NAMALWA (cell line): ENCODE measurements at places on chromosomes 2 and 18.

DNA sequence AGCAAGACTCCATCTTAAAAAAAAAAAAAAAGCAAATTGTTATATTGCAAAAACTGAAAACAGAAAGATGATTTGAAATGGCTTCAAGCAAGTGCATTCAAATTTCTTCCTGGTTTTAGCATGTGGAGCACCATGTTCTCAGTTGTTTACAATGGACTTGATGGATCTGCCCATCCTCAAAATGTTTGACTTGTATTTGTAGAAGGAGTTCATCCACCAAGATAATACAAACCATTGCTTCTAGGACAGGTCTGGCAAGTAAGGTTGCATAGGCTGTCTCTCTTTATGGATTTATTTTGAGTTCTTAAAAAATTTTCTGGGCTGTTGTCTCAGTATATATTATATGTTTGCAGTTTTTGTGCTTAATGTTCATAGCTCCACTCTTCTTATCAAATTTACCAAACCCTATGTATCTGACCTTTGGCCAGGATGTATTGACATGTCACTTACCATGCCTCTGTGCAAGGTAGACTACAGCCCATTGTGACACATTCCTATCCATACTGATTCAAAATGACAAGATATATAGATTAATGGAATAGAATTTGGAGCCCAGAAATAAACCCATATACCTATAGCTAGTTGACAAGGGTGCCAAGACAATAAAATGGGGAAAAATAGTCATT, 21.7 kb upstream of the ZCCHC2 start:
- DNase-seq, result no peak

DNA sequence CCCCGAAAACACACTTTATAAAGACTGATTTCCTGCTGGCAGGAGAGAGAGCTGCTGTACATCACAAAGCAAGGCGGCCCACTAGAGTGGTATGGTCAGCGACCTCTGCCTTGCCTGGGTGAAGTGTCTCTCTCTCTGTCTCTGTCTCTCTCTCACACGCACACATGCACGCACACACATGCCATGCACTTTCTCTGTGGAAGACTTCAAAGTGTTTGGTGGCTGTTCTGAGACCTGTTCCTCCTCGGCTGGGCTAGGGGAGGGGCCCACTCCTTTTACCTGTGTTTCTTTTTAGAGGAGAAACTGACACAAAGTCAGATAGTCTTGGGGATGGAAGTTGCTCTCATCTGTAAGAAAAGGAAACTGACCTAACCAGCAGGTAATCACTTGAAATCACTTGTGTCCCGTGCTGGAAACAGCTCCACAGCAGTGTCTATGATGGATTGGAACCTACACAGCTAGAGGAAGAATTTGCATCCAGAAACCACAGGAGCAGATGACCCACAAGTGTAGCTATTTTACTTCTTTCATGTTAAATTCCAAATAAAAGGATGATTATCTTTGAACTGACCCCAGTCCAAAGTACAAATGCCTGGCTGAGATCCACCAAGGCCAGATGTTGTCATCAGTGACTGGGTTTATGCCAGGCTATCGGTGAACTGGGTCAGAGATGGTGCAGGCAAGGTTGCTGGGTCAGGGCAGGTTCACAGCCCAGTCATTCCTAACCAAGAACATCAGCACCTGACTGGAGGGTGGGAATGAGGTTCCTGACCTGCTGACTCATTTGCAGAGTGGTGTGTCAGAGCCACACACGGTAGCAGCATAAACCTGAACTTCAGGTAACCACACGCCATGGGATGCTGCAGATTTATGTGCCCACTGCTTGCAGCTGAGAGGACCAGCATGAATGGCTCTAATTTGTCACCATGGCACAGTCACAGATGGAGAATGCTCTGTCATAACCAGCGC, 63.0 kb downstream of the NPAS2 start:
- DNase-seq, result no peak

DNA sequence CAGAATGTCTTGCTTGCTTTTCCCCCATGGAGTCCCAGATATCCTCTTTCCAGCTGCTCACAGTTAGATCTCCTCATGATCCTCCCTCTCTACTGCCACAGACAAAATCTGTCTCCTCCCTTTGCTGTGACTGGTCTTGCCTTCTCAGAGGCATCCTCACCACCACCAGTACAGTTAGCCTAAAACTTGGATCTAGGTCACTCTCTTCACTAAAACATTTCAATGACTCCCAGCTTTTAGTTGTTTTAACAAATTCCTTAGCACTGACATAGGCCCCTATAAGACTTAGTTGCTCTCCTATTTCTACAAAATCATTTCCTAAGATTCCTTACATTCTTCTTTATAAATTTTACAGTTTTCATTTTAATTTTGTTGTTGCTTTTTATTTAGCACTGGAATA, 734.2 kb upstream of the CHAC2 start:
- DNase-seq, result no peak

GRCh38 chr2:24175631-24176187, 856 bp downstream of the FAM228A start:
- no peak for DNase-seq

GRCh38 chr18:58132595-58133261, 88.7 kb downstream of the NEDD4L start:
- DNase-seq, result no peak

GRCh38 chr2:96940001-96940615, 46.3 kb downstream of the FAM178B start:
- DNase-seq, result no peak

- DNase-seq, result no peak
Observed at GRCh38 chr18:60189856-60190255, 182.7 kb downstream of the MC4R start.

GRCh38 chr2:52805901-52806410, 961.6 kb upstream of the CHAC2 start:
- DNase-seq, result no peak

GRCh38 chr2:200975672-200976071, 12.2 kb upstream of the ORC2 start:
- no peak for DNase-seq

DNA sequence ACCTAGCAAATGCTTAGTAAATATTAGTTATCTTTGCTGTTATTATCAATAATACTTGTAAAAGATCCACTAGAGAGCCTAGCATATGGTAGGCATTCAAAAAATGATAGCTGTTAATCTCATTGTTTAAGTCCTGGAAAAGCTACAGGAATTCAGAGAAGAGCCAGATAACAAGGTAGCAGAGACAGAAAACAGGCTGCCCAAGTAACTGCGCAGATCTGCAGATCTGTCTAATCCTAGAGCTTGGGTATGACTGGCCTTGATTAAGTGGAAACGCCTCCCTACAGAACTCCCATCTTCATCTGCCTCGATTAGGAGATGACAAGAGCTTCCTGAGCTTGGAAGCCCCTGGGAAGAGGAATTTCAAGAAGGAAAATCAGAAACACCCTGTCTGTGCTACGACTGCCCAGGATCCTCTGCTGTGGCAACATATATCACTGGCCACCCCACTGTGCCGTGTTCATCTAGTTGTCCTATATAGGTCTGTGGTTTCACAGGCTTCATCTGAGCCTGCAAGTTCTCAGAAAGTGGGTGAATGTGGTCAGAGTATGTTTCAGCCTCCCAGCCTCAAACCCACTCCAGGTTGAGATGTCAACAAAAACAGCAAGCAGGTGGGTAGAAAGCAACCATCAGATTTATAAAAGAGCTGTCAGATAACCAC, 151.5 kb upstream of the PKDCC start:
- DNase-seq, result no peak

- DNase-seq, result no peak
Observed at GRCh38 chr18:67514465-67514864, 2.1 kb downstream of the DSEL start.

DNA sequence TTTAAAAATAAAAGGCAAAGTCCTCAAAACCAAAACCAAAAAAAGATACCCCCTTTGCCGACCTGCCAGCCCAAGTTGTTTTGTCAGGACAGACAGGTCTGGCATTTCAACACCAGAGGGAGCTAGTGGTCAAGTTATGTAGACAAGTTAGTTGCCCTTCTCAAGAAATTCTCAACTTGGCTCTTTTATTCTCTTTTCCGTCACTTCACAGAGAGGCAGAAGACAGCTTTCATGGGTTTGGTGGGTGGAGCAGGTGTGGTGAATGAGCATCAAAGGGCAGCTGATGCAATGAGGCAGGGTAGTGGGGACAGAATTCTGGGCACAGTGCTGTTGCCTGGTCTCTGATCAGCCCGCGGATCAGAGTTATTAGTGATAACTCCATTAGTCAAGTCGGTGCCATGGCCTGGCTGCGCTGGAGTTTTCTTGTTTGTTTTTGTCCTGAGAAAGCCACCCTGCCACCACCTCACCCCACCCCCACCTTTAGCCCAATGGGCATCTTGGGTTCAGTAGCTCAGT, 303.7 kb upstream of the EPAS1 start:
- peak; percentile 84 for DNase-seq

DNA sequence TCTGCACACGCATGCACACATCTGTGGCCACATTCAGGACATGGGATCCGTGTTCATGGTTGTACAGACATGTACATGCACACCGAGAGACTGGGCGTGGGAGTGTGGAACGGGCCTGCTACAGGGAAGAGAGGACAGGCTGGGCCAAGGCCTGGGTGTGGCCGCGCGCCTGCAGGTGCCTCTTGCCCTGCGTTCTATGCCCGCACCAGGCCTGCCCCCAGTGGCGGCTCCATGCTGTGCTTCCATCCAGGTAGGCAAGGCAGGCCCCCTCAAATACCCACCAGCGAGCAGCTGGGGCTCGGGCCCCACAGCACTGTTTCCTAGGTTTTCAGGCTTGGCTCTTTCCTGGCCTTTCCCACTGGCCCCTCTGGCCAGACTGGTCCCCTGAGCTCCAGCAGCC, 15.5 kb upstream of the PTMA start:
- DNase-seq, result no peak

GRCh38 chr2:150620855-150621254, 133.4 kb upstream of the RND3 start:
- no peak for DNase-seq

DNA sequence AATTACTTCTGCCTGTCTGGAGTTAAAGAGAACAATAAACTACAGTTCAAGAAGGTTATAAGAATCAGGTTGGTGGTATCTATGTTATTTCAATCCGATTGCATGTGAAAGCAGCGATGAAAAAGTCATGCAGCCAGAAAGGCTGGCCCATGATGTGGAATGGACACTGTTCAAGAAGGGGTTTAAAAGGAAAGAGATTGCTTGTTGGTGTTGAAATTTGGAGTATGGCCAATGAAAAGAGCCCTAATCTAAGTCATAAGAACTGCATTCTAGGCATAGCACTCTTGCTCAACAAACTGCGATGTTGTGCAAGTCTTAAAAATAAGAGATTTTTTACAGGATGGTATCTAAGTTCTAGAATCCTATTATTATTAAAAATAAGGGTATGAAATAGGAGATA, 61.3 kb downstream of the EFEMP1 start:
- DNase-seq, result peak; percentile 28

GRCh38 chr2:37976411-37976810, 51.3 kb downstream of the RMDN2 start:
- no peak for DNase-seq

DNA sequence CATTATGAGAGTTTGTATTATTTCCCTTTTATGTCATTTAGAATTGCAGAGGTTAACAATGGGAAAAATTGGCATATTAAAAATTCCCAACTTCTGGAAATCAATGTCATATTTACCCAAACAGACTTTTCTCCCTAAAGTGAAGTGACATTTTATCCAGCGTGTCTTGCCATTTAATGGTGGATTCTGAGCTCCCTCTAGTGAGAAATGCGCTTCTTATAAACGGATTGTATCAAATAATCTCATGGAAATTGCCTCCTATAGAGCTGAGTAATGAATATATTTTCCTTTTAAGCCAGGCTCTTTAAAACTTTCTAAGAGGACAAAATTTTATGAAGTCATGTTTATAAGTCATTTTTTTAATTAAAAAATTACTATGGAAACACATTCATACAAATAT, 5.7 kb upstream of the GCFC2 start:
- DNase-seq, result no peak

DNA sequence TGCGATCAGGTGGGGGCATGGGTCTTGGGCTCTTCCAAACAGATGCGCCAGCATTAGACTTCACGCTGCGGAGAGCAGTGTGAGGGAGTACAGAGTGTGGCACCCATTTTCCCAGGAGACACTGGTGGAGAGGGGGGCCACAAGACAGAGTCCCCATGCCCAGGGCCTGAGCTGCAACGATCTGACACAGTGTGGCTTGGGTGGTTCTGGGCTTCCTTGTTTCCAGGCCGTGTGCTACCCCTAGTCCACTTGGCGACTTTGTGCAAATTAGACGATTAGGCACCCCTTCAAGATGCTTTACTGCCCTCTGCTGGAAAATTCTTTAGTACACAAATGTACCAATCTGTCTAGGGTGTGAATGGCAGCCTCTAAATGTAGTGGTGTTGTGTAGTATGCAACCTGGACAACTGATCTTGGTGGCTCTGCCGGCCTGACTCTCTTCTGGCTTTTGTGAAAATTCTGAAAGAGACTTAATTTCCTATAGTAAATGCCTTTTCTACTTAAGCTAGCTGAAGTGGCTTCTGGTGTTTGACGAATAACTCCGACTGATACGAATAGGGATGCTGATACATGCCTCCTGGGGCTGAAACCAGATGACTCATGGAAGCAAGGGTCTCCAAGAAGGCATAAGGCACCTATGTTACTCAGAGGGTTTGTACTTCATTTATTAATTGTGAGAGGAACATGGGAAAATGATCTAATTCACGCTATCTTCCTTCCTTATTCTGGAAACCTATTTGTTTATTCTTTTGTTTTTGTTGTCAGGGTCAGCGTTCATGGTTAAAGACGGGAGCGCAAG, 92.3 kb upstream of the SMAD2 start:
- peak; percentile 85 for DNase-seq

- no peak for DNase-seq
Observed at GRCh38 chr2:81247648-81248047, 943.1 kb upstream of the LRRTM1 start.

DNA sequence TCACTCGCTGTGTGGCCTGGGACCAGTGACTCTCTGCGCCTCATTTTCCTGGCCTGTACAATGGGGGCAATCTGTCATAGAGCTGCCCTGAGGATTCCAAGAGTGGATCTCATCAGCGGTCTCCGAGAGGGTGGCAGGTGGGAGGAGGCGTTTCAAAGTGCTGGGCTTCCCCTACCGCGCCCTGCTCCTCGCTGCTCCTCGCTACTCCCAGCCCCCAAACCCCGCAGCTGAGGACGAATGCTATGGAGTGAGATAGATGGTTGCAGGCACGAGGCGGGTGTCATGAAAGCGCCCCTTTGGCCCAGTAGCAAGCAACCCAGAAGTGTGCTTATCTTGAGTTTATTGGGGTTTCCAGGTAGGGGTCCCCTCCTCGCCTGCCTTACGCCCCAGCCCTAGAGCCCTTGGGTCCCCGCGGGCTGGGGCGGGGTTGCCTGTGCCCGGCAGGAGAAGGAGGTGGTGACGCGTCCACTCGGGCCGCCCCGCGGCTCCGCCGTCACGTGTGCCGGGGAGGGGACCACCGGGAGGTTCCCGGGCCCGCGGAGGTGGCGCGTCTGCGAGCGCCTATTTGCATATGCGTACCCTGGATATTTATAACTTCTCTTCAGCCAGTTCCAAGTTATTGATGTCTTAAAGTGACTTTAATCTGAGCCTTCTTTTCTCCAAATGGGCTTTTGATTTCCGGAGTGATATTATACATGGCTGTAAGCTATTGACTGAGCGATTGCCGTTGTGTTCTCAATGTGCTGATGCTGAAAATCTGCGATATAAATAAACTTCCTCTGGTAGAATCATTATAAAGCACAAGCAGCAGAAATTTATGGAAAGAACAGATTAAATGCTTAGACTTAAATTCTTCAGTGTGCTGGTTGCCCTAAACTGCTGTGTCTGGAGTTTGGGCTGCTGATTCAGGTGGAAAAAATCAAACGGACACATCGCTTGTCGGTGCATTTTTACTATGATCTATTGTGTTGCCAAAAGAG, 263.7 kb downstream of the ATAD2B start:
- no peak for DNase-seq
